ENCODE measurements at places on chromosomes 3 and 15. TPM values are rescaled to one million over a fixed set of nuclear protein-coding genes. Genes with fewer than 3 reads are reported as not detected.

C2CD4A gene
- 0.11 TPM for total RNA-seq

- DNase-seq, result no peak
These were observed 417.4 kb downstream of the PLCL2 start for GRCh38 chr3:17302170-17302569.

DNA sequence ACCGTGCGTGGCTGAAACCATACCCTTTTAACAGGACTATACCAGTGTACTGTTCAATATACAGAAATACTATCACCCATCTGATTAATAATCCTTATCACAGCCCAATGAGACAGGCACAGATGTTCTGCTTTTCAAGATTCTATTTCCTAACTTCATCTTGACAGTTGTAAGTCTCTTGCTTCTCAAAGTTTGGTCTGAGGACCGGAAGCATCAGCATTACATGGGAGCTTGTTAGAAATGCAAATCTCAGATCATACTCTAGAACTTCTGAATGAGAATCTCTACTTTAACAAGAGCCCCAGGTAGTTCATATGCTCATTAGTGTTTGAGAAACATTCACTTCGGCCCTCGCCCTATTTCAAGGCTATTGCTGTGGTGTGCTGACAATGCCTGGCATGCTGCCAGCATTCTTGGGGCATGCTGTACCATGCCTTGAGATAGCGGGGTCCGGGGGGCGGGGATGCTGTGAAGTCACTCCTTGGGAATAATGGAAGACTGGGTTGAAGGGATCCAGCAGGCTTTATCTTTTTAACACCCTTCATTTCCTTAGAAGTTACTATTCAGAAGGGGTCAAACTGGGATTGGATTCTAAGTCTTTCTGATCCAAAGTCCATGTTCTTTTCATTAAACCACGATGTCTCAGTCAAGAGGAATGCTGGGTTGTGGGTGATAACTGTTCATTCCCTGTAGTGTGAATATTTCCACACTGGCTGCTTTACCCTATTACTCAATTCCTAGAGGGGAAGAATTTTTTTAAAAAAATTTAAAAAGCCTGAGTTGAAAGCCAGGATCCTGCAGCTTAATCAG, 194.7 kb downstream of the LPP start:
- DNase-seq, result peak; percentile 46

- no peak for DNase-seq
These were observed 27.4 kb upstream of the BOC start for GRCh38 chr3:113183748-113184661.

All from urinary bladder (tissue), 4 donors.